ENCODE measurements at places on chromosomes 7 and 10. TPM values are rescaled to one million over a fixed set of nuclear protein-coding genes. Genes with fewer than 3 reads are reported as not detected.
A peak's percentile ranks its signal among the peaks of the same experiment; 100 is the strongest.

GRCh38 chr10:68499544-68499943, 27.8 kb upstream of the DNA2 start:
- H3K36me3 ChIP-seq: peaks cover 11% of the 10 kb centered on the region
- no peak for DNase-seq
- H3K27me3 ChIP-seq: no peaks in the 10 kb centered on the region
- H3K4me1 ChIP-seq: no peaks in the 10 kb centered on the region
- H3K4me3 ChIP-seq: no peak overlapping the region

DNA sequence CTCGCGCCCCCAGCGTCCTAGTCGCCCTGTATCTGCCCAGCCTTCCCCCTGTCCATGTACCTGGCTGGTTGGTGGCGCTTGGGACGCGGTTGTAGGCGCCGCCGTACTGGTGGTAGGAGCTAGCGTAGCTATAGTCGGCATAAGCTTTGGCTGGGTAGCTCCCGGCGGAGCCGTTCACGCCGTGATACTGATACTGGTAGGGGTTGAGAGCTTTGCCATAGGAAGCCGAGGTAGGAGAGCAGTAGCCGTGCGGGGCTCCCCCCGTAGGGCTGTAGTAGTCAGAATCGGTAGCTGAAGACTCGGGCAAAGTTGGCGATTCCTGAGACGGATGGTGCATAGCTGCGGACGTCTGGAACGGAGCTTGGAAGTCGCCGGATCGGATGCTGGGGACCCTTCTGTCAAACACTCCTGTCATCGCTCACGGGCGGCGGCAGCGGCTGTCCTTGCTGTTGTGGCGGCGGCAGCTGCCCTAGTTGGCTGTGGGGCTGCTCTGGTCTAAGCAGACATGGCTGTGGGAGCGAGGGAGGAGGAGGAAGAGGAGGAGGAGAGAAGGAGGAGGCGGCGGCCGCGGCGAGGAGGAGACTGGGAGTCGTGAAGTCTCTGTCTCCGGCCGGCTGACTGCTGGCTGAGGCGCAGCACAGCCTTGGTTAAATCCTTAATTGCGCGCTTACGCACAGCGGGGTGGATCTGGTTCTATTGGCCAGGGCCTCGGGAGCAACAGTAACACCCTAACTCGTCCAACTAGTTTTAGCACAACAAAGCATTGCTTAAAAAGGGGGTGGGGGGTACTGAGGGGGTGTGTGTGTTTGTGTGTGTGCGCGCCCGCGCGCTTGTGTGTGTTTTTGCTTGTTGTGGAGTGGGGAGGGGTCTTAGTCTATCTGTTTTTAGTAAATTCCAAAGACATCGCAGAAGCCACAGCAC, at the start of gene DLX5:
Gene DLX5 (minus strand): TSS at position 623 of the 921 bp plus-strand sequence. CDS start 208 bp downstream, at position 415.
- H3K27ac ChIP-seq: no peak within 1 kb of the TSS
- H3K27me3 ChIP-seq: peaks cover 84% of the 10 kb centered on the region
- H3K4me3 ChIP-seq: peak within 1 kb of the TSS; percentile 66
- DNase-seq: no peak
- H3K4me1 ChIP-seq: peaks cover 8% of the 10 kb centered on the region
- no peaks in the 10 kb centered on the region for H3K36me3 ChIP-seq

DNA sequence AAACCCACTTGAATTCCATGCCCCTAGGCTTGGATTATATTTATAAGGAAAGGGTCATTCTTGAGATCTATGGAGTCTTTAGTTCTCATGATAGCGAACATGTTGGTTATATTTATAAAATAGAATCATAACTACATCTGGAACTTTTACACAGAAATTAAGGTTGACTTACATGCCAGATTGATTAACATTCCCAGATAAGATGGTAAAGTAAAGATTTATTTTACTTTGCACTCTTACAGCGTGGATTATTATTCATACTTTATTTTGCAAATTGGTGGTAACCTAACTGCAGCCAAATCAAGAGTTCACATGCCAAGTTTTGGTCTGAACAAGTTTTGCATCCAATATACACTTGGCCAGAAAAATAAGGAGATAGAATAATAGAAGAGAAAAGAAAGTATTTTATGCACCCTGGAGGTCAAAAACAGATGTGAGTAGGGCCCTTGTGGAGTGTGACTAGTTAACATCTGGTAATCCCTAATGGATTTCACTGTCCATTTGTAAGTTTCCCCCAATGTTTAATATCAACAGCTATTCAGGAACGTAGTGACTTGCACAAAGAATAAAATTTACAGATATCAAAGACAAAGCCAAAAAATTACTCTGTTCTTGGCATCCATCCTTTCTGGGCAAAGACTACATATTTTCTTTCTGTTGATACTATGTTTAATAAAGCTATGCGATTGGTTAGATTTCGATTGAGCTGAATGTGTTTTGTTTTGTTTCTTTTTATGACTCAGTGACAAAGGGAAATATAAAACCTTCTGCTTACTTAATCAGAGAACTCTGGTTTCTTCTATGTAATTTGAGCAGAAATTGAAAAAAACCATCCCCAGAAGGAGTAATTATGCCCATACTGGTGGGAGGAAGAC, 10.1 kb upstream of the TMEM26 start:
- H3K4me1 ChIP-seq: no peaks in the 10 kb centered on the region
- DNase-seq: no peak
- peak overlapping the region; percentile 8 for H3K27ac ChIP-seq
- H3K36me3 ChIP-seq: no peaks in the 10 kb centered on the region

The OTUD1 gene
- 15.7 TPM for total RNA-seq

The ANLN gene
- 2.3 TPM for total RNA-seq

DNA sequence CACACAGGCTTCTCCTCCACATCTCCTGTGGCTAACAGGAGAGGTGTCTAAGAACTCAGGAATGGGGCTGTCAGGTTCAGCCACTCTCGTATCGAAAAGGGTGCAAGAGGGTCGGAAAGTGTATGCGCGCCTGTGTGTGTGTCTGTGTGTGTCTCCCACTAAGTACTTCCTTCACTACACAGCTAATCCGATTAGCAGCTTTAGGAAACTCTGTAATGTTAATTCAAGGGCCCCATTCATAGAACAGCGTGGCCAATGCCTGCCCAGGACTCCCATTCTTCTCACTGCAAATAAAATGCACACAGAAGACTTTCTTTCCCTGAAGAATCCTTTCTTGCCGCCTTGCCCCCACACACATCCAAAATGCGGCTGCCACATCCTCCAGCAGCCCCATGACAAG, 39.9 kb downstream of the TLL2 start:
- H3K27me3 ChIP-seq: peaks cover 18% of the 10 kb centered on the region
- H3K4me1 ChIP-seq: no peaks in the 10 kb centered on the region
- H3K4me3 ChIP-seq: no peak overlapping the region
- no peaks in the 10 kb centered on the region for H3K36me3 ChIP-seq

The TAS2R4 gene
- total RNA-seq: 1.9 TPM

GRCh38 chr7:98242934-98243333, 9.1 kb downstream of the TECPR1 start:
- H3K36me3 ChIP-seq: no peaks in the 10 kb centered on the region
- DNase-seq: no peak
- H3K4me3 ChIP-seq: no peak overlapping the region
- H3K4me1 ChIP-seq: no peaks in the 10 kb centered on the region

DNA sequence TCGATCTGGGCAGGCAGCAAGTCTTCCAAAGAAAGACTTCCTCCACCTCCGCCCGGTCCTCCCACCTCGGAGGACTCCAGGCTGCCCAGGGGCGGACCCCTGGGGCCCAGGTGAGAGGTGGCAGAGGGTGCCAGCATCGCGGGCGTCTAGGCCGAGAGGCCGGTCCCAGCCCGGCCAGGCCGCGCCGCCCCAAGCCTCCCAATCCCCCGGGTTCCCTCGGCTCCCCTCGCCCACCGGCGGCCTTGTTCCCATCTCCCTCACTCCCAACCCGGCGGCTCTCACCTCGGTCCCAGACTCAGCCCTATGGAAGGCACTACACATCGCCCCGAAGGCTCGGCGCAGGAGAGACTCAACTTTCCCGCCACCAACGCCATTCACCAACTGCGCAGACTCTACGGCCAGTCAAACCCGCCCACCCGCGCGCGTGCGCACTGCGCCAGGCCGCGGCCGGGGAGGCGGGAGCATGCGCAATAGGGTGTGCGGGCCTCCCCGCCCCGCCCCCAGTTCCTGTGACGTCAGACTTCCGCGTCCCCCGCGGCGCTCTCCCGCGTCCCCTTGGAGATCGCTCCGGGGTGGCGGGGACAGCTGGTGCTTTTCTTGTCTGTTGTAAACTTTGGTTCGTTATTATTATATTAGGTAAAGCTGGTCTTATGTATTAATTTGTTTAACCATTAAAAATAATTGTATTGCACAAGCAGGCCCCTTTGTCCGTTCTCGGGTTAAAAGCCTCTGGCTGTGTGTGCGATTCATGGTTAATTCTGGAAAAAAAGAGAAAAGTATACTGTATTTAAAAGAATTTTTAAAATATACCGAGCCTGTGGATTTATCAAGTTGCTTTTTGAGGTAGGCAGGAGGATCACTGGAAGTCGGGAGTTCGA, at the start of gene XRCC2:
Gene XRCC2 (minus strand): TSS at position 383 of the 878 bp plus-strand sequence. CDS start 62 bp downstream, at position 321.
- H3K36me3 ChIP-seq: no peaks in the 10 kb centered on the region
- H3K4me1 ChIP-seq: peaks cover 6% of the 10 kb centered on the region
- peak within 1 kb of the TSS; percentile 71 for H3K4me3 ChIP-seq
- H3K27ac ChIP-seq: peak within 1 kb of the TSS; percentile 35
- no peaks in the 10 kb centered on the region for H3K27me3 ChIP-seq

- no peak for DNase-seq
- H3K27me3 ChIP-seq: no peaks in the 10 kb centered on the region
- no peak overlapping the region for H3K27ac ChIP-seq
- H3K36me3 ChIP-seq: no peaks in the 10 kb centered on the region
- no peak overlapping the region for H3K4me3 ChIP-seq
- H3K4me1 ChIP-seq: no peaks in the 10 kb centered on the region
Observed at GRCh38 chr7:91353848-91354247, 89.6 kb downstream of the FZD1 start.

- no peak overlapping the region for H3K4me3 ChIP-seq
- H3K4me1 ChIP-seq: peaks cover 63% of the 10 kb centered on the region
- no peaks in the 10 kb centered on the region for H3K27me3 ChIP-seq
- DNase-seq: no peak
Observed at GRCh38 chr7:2525658-2526630, 6.4 kb downstream of the LFNG start.

GRCh38 chr7:50652400-50653125, 87.4 kb upstream of the DDC start:
- peak overlapping the region; percentile 84 for H3K27ac ChIP-seq
- no peaks in the 10 kb centered on the region for H3K4me1 ChIP-seq
- no peaks in the 10 kb centered on the region for H3K27me3 ChIP-seq
- no peak overlapping the region for H3K4me3 ChIP-seq
- H3K36me3 ChIP-seq: no peaks in the 10 kb centered on the region

DNA sequence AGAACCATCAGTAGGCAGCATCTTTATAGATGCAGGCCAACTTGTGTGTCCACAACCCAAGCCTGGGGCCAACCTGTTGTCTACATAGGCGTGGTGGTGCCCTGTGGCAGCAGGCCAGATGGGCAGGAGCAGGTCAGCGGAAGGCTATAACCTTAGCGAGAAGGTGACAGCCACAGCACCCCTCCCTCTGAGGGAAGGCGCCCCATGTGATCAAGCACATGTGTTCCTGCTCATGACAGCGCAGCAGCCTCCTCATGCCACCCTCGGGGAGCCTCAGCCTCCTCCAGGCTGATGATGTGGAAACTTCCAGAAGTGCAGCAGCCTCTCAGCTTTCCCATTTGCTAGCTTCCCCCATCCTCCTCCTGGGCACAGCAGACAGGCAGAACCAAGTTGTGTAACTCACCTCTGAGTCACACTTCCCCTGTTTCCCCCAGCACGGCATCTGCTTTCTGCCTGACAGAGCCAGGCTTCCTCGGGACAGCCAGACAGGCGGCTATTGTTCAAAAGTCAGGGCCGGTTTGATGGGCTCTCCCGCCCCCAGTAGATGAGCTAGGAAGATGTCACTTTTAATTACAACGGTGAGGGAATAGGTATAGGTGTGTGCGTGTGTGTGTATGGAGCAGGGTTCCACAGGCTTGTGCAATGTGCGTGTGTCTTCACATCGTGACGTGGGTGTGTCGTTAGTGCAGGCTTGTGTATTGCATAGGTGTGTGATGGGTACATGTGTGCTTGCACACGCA, 312.0 kb upstream of the ZMIZ1 start:
- H3K36me3 ChIP-seq: no peaks in the 10 kb centered on the region
- H3K27me3 ChIP-seq: no peaks in the 10 kb centered on the region
- H3K27ac ChIP-seq: peak overlapping the region; percentile 77
- peaks cover 4% of the 10 kb centered on the region for H3K4me1 ChIP-seq
- H3K4me3 ChIP-seq: no peak overlapping the region

- no peak overlapping the region for H3K4me3 ChIP-seq
- no peaks in the 10 kb centered on the region for H3K36me3 ChIP-seq
- no peak overlapping the region for H3K27ac ChIP-seq
- DNase-seq: no peak
Observed at GRCh38 chr7:106827626-106828025, 37.5 kb upstream of the PIK3CG start.

DNA sequence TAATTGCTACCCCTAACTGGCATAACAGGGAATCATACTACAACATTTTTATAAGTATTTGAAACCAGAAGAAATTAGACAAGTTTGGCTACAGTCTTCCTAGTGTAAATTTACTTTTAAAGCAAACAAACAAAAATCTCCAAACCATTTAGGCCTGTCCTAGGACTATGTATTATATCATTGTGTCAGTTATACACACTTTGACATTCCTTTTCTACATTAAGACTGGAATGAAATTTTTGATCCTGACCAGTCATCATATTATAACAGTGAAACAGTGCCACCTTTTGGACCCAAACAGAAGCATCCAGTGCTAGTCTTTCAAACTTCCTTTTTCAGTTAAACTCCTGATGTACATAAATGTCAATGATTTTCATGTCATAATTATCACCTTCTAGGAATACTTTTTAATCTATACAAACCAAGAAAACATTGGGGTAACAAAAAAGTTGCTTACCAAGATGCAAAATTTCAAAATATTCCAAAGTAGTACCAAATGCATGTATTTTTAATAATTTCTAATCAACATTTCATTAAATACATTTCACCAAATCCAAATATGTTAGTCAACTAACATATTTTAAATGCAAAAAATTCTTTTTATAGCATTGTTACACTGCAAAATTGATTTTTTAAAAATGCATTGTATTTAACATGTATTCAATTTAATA, 75.7 kb downstream of the IMMP2L start:
- no peak for DNase-seq
- no peaks in the 10 kb centered on the region for H3K4me1 ChIP-seq
- no peaks in the 10 kb centered on the region for H3K36me3 ChIP-seq

DNA sequence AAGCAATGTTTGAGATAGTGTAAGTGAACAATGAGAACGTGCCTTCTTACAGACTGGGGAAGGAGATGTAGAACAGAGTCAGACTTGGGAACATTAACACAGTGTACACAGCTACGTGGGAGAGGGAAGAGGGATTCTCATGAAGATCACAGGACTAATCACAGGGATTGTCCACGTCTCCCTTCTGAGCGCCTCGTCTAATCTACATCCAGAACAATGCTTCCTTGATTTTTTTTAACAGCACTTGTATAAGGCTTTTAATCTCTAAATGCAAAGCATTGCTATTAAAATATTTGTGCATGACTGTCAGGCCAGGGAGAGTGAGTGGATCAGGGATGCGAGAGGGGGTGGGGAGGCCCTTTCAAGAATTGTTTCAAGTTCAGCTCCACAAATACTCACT, 62.7 kb downstream of the MET start:
- no peak for DNase-seq
- H3K4me1 ChIP-seq: no peaks in the 10 kb centered on the region
- H3K27me3 ChIP-seq: no peaks in the 10 kb centered on the region
- no peaks in the 10 kb centered on the region for H3K36me3 ChIP-seq
- no peak overlapping the region for H3K4me3 ChIP-seq
